ENCODE measurements at places on chromosomes 3 and 15.

- no peak for DNase-seq
These were observed 44.8 kb downstream of the ANP32A start for GRCh38 chr15:68775671-68776476.

DNA sequence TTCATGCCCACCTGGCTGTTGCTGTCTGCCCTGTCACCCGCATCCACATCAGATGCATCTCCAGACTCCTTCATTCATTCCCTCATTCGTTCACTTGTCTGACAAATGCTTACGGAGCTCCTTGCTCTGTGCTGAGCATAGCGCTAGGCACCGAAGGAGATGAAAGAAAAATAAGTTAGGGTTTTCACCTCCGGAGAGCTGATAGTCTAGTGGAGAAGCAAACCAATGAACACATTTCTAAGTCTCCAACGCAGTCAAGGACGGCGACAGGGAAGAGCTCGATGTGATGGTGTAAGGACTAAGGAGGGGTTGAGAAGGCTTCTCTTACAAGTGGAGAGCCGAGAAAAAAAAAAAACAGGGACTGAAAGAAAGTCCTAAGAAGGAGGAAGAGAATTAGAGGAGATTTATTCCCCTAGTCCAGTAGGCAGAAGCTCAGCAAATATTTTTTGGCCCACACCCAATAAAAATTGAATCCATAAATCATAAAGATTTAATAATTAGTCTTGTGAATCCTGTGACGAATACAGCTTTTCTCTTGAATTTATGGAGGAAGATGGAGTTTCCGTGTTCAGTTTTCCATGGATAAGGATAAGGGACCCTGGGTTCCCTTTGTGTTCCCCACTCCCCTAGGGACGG lies 127.2 kb upstream of the DLG1 start:
- no peak for DNase-seq

GRCh38 chr3:42654331-42655201 lies 1.1 kb downstream of the ZBTB47 start:
- no peak for DNase-seq

GRCh38 chr15:73891328-73892315 lies 18.3 kb downstream of the TBC1D21 start:
- no peak for DNase-seq

GRCh38 chr3:34107669-34108068 lies 309.2 kb downstream of the PDCD6IP start:
- DNase-seq: no peak

DNA sequence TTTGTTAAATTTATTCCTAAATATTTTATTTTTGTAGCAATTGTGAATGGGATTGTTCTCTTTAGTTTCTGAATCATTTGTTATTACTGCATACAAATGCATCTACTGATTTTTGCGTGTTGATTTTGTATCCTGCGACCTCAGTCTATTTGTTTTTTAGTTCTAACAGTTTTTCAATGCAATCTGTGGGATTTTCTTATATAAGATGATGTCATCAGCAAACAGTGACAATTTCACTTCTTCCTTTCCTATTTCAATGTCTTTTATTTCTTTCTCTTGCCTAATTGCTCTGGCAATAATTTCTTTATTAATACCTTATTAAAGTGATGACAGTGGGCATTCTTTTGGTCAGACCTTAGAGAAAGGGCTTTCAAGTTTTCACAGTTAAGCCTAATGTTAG lies 48.0 kb upstream of the CBLB start:
- DNase-seq: no peak

DNA sequence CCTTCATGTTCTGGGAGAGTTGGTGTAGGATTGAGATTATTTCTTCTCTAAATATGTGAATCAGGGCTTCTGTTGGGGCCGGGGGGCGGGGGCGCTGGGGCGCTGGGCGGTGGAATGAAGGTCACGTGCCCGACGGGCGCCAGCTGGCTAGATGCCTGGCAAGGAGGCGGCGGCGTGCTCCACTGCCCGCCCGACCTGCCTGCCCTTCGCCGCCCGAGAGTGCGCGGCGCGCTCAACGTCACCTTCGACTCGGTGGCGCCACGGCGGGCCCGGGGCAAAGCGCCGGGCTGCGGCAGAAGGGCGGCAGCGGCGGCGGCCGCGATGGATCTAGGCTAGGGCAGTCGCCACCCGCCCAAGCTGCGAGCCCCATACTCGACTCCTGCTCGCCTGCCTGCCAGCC lies 47.0 kb upstream of the LHFPL4 start:
- no peak for DNase-seq
